ENCODE measurements at places on chromosomes 12 and 14.

- DNase-seq = no peak
Observed at GRCh38 chr12:52126050-52126604, 46.6 kb downstream of the SMIM41 start.

GRCh38 chr14:55733599-55733998, 153.6 kb downstream of the KTN1 start:
- no peak for DNase-seq

DNA sequence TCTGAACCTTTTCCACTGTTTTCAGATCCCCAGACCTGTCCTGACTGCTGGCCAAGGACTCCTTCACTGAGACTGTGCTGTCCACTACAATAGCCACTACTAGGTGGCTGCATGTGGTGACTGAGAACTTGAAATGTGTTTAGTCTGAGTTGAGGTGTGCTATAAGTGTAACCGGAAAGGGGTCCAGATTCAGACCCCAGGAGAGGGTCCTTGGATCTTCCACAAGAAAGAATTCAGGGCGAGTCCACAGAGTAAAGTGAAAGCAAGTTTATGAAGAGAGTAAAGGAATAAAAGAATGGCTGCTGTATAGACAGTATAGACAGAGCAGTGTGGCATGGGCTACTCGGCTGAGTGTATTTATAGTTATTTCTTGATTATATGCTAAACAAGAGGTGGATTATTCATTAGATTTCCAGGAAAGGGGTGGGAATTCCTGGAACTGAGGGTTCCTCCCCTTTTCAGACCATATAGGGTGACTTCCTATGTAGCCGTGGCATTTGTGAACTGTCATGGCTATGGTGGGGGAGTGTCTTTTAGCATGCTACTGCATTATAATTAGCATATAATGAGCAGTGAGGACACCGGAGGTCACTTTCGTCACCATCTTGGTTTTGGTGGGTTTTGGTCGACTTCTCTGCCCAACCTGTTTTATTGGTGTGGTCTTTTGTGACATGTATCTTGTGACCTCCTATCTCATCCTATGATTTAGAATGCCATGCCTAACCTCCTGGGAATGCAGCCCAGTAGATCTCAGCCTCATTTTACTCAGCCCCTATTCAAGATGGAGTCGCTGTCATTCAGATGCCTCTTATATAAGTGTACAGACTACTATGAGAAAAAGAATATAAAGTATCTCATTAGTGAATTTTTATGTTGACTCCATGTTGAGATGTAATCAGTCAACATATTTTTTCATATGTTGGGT, 70.0 kb upstream of the SRSF5 start:
- no peak for DNase-seq

DNA sequence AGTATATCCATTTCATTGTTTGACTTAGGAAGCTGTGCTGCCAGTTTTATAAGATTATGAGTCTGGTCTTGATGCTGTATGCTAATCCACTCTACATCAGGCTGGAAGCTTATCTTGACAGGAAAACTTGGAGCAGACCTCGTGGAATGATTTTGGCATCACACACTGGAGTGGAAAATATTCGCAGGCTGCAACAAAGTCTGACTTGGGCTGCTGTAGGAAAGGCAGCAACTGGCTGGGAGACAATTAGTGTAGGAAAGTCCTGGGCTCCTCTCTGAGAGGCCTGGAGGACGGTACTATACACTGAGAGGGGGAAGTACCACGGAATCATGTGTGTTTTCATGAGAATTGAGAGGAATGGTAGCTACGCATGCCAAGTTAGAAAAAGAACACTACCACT, 383.7 kb downstream of the ETNK1 start:
- DNase-seq = no peak

DNA sequence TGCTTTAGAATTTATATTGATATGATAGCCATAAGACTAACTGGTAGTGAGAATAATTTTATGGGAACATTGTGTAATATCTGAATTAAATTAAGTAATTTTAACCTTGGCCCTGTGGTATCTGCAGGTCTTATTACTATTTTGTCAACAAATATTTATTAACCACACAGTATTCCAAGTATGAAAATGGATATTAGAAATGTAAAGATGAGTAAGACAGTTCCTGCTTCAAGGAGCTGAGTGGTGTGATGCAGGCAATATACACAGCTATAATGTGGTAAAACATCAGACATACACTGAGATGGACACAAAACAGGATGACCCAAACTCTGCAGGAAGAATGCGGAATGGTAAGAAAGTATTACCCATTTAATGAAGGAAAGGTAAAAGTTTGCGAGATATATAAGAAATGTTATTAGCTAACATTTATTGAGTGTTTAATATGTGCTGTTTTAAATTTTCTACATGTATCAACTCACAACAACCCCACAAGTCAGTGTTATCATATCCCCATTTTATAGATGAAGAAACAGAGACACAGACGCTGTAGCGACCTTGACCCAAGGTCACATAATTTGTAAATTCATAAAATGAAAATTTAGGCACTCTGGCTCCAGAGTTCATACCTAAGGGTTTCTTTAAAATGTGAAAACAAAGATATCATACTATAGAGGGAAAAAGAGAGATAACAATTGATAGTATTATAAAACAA, 12.7 kb downstream of the ABCD2 start:
- DNase-seq = no peak

GRCh38 chr12:19003987-19004619, 125.4 kb upstream of the PLEKHA5 start:
- DNase-seq = no peak

GRCh38 chr12:107111314-107111713, 18.0 kb upstream of the CRY1 start:
- no peak for DNase-seq

DNA sequence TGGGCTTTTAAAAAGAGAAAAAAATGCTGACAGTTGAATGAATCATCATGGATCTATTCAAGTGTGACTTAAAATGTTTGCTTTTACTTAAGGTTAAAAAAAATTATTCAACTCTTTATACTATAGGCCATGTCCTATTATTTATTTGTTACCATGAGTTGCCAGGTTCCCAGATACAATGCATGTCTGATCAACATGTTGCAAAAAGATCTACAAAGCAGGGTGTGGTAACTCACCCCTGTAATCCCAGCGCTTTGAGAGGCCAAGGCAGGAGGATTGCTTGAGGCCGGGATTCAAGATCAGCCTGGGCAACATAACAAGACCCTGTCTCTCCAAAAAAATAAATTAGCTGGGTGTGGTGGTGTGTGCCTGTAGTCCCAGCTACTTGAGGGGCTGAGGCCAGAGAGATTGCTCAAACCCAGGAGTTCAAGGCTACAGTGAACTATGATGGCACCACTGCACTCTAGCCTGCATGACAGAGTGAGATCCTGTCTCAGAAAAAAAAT, 460.8 kb downstream of the BCAT1 start:
- no peak for DNase-seq

DNA sequence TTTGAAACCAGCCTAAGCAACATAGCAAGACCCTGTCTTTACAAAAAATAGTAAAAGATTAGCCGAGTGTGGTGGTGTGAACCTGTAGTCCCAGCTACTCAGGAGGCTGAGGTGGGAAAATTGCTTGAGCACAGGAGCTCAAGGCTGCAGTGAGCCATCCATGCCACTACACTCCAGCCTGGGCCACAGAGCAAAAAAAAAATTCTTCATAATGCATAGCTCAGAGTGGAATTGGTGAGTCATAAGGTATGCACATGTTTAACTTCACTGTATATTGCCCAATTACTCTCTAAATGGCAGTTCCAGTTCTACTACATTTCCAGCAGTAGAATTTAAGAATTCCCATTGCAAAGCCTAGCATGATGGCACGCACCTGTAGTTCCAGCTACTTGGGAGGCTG, 26.8 kb upstream of the CLIP1 start:
- no peak for DNase-seq

DNA sequence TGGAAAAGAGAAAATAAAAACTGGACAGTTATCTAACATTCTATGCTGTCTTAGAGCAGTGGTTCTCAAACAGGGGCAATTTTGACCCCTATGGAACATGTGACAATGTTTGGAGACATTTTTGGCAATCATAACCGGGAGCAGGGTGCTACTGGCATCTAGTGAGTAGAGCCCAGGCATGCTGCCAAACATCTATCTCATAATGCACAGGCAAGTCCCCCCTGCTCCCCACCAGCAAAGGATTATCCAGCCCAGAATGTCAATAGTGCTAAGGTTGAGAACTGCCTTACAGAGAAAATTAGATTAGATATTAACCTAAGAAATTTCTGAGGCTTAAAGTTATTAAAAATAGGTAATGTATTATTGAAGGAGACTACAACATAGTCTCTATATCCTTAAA, 22.9 kb upstream of the CATSPERB start:
- DNase-seq = no peak

DNA sequence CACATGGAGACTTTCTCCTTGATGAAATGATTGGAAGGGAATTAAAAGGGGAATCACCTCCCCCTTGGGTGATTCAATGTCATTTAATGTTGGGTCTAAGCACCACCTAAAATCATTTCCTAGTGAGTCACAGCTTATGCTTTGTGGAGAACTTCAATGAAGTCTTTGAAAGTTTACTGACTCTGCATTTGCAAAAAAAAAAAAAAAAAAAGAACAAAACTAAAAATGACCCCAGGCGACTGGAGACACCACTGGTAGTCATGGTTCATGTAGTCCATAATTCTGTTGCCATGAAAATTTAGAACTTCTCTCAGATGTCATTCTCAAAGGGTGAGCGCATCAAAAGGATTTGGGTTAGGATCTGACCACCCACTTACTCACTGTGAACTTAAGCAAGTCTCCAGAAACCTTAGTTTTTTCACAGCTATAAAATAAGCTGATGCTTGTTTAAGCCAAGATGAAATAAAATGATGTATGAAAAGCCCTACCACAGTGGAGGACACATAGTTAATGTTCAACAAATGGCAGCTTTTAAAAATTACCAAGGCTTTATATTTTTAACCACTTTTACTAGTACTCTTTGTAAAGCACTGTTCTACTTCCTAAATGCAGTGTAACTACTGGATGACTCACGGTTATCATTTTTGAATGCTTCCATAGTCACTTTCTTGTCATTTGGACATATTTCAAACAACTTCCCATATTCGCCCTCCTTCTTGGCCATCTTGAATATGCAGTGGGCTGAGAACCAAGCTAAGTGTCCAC, 18.1 kb upstream of the KSR2 start:
- no peak for DNase-seq
